Mononuclear cell (primary cell): ENCODE measurements at places on chromosomes 4 and X. TPM values are rescaled to one million over a fixed set of nuclear protein-coding genes. Genes with fewer than 3 reads are reported as not detected.

The HSD17B13 gene
- 1.6 TPM for total RNA-seq

The FRMPD4 gene
- total RNA-seq: not detected

The MYOZ2 gene
- not detected for total RNA-seq

The ACOX3 gene
- 5.1 TPM for total RNA-seq

The ADGRL3 gene
- total RNA-seq: under 0.01 TPM

The HPSE gene
- total RNA-seq: 9.4 TPM

The GLRB gene
- total RNA-seq: not detected

The FRAS1 gene
- total RNA-seq: under 0.01 TPM

The SPANXC gene
- not detected for total RNA-seq
